A549 treated with dexamethasone at 1 μM for 4 hours (cell line): ENCODE measurements at places on chromosomes 4 and X. TPM values are rescaled to one million over a fixed set of nuclear protein-coding genes. Genes with fewer than 3 reads are reported as not detected.

The NHS gene
- total RNA-seq: 1.7 to 2.6 TPM (median 2.2 TPM) in 5 replicates

The EDA2R gene
- 9.5 to 13.6 TPM (median 12.7 TPM) in 5 replicates for total RNA-seq

The PNMA3 gene
- total RNA-seq: 0.16 to 0.26 TPM (median 0.20 TPM) in 5 replicates

The MAGED4 gene
- 5.9 to 11.3 TPM (median 8.9 TPM) in 5 replicates for total RNA-seq

The ETDB gene
- total RNA-seq: not detected in 5 replicates
